Activated T-cell treated with anti-CD3 and anti-CD28 coated beads, Interleukin-2, amount 50 U/mL, for 48 hours (primary cell): ENCODE measurements at places on chromosomes 2 and 18.

DNA sequence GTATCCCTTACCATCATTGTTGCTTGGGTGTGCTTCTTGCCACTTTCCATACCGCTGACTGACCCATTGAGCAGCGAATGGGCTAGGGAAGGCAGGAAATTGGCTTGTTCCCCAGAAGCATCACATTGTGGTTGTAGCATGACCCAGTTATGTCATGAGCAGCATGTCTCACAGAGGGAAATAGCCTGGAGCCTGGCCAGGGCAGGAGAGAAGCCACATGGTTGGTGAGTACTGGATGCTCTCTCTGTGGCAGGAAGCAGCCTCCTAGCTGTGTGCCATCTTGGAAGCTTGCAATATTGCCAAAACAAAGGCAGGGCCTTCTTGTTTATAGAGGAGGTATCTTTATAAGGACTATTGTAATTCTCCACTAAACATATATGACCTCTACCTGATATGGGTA lies 482.6 kb downstream of the PIK3C3 start:
- no peak for DNase-seq

- no peak for DNase-seq
Observed at GRCh38 chr18:32930695-32931301, 158.0 kb upstream of the KLHL14 start.

DNA sequence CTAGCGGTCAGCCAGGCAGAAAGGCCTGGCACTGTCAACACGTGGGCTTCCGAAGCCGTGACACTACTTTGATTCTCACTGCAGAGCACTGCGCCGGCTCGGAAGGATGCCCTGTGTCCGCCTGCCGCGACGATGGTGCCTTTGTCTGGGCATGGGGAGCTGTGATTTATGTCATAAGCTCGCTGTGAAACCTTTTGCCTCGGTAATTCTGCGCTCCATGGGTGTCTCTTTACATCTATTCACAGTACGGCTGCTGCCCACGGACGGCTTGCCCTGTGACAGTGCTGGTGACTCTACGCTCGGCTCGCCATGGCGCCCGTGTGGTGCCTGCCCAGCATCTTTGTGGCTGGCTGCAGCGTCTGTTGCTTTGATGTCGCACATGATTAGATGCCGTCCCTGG lies 43.1 kb upstream of the GBX2 start:
- DNase-seq = no peak

- DNase-seq = no peak
Observed at GRCh38 chr2:101380376-101380775, 6.9 kb downstream of the CREG2 start.

DNA sequence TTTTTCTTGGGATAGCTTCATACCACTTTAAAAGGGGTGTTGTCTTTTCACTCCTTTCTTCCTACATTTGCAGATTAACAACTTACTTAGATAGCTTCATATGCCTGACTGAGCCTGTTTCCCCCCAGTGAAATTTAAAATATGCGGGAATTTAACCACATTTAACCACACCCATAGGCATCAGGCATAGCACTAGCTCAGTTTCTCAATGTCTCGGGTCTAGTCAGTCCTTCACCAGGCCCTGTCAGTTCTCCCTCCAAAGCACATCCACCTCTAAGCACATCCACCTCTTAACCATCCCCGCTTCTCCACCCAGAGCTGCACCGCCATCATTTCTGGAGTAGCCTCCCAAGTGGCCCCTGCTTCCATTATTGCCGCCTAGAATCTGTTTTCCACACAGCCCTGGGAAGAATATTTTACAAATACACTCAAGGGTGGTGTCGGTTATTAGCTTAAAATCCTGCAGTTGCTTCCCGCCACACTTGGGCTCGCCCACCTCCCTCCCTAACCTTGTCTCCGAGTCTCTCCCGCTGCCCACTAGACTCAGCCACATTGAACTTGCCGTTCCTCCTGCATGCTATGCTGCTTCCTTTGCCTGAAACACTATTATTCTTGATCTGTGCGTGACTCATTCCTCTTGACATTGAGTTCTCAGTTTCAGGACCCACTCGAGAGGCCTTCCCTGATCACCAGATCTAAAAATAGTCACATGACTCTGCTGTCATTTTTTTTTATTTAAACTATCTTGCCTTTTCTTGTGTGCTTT lies 68.3 kb downstream of the SPTBN1 start:
- peak; percentile 45 for DNase-seq

DNA sequence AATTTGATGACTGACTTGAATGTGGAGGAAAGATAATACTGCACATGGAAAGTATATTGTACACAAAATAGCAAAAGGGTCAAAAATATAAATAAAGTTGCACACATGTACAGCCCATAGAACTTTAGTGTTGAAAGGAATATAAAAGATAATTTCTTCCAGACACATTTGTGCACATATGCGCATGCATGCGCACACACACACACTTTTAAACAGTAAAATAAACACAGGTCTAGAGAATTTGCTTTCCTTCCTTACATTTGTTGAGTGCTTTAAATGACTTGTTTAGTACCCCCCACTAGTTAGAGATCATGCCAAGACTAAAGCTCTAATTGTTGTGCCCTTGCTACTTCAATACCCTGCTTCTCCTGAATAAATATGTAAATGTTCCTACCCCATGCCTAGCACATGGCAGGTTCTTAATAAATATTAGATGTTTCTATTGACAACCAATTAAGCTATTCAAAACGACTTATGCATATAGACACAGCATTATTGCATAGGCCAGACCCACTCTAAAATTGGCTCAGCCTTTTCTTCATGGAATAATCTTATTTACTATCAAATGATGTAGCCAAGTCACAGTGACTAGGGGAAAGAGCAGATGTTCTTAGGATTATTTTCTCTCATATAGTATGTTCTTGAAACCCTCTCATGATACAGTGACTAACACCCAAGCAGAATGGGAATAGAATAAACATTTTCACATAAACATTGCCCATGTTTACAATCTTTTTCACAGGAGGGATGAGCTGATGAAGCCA lies 165.5 kb upstream of the ACVR2A start:
- no peak for DNase-seq

- DNase-seq = no peak
Observed at GRCh38 chr2:164205347-164205746, 415.9 kb downstream of the GRB14 start.

GRCh38 chr2:72128843-72129227 lies 18.8 kb downstream of the CYP26B1 start:
- DNase-seq = no peak

DNA sequence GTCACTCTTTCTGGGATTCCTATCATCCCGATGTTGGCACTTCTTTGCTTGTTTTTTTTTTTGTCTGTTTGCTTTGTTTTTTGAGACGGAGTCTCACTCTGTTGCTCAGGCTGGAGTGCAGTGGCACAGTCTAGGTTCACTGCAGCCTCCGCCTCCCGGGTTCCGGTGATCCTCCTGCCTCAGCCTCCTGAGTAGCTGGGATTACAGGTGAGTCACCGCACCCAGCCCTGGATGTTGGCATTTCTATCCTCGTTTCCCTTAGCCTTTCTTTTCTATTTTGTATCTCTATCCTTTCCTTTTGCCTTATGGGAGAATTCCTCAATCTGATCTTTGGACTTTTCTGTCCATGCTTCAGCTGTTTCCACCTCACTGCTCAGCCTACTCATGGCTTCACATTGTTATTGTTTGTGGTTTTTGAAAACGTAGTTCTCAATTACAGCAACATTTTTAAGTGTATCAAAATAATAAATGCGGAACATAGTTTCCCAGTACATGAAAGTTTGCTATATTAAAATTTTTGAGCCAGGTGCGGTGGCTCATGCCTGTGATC lies 62.1 kb upstream of the ZNF516 start:
- DNase-seq = no peak

DNA sequence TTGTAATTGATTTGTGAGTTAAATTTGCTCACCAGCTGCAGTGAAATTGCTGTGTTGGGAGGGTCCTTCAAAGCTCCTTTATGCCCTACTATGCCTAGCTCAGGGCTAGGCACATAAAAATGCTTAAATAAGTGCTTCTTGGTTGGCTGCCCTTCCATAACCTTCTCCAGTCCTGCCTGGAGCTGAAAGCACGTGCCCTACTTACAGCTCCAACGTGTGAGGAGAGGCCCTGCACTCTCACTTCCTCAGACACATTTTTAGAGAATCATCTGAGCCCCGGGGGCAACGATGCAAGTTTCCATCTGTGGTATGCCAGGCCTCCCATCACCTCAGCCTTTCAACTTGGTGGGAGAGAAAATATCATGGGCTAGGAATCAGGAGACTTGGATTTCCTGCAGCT lies 202.7 kb downstream of the BCL11A start:
- no peak for DNase-seq

GRCh38 chr18:49621717-49622351 lies 60.0 kb downstream of the LIPG start:
- DNase-seq = no peak

DNA sequence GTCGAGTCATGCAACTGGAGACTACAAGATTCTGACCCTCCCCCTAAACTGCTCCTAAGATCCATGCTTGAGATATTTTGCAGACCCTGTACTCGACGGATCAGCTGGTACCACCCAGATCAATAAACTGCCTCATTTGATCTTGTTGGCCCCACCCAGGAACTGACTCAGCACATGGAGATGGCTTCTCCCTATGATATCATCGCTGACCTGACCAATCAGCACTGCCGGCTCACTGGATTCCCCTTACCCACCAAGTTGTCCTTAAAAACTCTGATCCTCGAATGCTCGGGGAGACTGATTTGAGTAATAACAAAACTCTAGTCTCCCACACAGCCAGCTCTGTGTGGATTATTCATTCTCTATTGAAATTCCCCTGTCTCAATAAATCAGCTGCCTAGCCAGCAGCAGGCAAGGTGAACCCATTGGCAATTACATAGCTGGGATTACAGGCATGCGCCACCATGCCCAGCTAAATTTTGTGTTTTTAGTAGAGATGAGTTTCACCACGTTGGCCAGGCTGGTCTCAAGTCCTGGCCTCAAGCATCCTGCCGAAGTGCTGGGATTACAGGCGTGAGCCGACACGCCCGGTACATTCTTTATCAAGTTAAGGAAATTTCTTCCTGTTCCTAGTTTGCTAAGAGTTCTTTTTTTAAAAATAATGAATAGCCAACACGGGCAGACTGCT lies 43.6 kb downstream of the VPS54 start:
- peak; percentile 41 for DNase-seq
